ENCODE measurements at places on chromosomes 6 and 20. TPM values are rescaled to one million over a fixed set of nuclear protein-coding genes. Genes with fewer than 3 reads are reported as not detected.

DNA sequence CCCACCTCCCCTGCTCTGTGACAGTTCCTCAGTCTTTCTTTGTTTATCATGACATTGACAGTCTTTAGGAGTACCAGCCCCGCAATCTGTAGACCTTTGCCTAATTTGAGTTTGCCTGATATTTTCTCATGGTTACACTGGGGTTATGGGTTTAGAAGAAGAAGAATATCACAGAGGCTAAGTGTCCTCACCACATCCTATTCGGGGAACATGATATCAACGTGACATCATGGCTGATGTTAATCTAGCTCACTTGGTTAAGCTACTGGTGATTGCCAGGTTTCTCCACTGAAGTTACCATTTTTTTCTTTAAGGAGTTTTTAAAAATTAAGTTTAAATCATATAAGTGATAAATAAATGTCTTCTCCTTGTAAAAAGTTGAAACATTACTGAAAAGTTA, 127.5 kb downstream of the CEP57L1 start:
- DNase-seq = no peak

GRCh38 chr6:116106146-116106545, 5.5 kb downstream of the NT5DC1 start:
- no peak for DNase-seq

GRCh38 chr6:149855040-149855654, 9.0 kb downstream of the LRP11 start:
- DNase-seq = no peak

- no peak for DNase-seq
Observed at GRCh38 chr6:85945459-85946185, 302.9 kb upstream of the SYNCRIP start.

C6orf141 gene
- total RNA-seq = 0.42 TPM

GRCh38 chr6:38032797-38033196, 213.3 kb downstream of the ZFAND3 start:
- DNase-seq = no peak

DNA sequence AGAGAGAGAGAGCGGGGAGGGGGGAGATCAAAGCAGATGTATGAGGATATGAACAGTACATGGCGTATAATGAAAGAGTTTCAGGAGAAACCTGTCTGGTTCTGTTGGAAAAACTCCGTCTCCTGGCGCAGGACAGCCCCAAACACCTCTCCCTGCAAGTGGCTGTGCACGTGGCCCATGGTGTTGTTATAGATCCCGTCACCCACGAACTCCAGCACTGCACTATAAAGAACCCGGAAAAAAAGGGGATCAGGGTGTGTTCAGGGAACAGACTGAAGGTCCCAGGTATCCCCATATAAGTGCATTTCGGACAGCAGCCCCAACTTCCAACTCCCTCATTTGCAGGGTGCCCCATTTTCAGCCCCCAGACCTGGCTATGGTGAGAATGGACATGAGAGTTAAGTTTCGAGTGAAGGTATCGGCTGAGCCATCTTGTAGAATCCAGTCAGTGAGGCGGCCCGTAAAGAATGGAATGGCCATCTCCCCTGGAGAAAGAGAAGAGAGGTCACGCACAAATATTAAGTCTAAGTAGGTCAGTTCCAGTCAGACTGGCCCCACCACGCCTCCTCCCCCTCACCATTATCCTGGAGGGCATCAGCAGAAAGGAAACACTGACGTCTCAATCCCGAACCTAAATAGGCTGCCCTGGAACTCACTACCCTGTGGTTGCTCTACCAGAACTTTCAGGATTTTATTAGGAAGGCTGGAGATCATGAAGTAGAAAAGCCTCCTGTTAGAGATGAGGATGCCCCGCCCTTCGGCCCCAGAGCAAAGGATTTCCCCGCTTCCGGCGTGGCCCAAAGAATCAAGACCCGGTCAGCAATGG, 1.3 kb downstream of the TAP1 start:
- no peak for DNase-seq

DACT2 gene
- total RNA-seq = 0.41 TPM

DNA sequence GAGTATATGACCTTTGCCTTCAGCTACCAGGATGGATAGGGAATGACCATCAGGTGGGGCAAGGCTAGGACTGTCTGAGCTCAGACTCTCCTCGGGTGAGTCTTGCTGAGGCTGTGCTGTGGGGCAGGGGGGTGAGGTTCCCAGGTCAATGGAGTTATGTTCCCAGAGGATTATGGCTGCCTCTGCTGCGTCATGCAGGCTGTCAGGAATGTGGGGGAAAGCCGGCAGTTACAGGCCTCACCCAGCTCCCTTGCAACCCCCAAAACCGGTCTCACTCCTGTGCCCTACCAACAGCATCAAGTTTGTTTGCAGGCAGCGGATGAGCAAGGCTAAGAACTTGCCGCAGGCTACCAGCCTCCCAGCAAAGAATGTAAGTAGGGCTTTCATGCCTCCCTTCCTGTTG, 93.5 kb downstream of the ESR1 start:
- DNase-seq = no peak

- no peak for DNase-seq
Observed at GRCh38 chr6:4299476-4299875, 164.1 kb upstream of the ECI2 start.

DNA sequence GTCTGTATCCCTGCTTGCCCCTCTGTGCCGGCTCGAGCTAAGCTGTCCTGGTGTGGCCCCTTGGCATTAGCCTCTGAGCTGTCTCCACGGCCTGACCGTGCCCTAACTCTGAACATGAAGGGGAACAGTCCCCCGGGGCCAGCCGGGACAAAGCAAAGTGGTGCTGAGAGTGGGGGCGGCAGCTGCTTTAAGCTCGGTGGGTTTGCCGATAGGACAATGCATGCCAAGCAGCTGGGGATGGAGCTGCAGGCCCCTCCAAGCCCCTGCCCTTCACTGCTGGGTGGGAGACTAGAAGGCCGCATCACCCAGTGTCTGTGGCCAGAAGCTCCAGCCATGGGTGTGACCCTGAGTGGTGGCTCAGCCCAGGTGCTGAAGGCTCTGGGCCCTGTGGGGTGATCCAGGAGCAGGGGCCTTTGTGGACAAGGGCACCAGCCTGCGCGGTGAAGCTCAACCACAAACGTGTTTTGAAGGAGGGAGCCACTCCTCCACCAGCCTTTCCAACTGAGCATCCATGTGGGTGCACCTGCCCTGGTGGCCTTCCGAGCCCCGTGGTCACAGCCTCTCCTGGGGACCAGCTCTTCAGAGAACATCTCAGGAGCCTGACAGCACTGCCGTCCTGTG, 242.5 kb downstream of the ERMARD start:
- no peak for DNase-seq

GRCh38 chr6:109816452-109817374, 125.6 kb downstream of the FIG4 start:
- no peak for DNase-seq

EMILIN3 gene
- 0.27 TPM for total RNA-seq

DNA sequence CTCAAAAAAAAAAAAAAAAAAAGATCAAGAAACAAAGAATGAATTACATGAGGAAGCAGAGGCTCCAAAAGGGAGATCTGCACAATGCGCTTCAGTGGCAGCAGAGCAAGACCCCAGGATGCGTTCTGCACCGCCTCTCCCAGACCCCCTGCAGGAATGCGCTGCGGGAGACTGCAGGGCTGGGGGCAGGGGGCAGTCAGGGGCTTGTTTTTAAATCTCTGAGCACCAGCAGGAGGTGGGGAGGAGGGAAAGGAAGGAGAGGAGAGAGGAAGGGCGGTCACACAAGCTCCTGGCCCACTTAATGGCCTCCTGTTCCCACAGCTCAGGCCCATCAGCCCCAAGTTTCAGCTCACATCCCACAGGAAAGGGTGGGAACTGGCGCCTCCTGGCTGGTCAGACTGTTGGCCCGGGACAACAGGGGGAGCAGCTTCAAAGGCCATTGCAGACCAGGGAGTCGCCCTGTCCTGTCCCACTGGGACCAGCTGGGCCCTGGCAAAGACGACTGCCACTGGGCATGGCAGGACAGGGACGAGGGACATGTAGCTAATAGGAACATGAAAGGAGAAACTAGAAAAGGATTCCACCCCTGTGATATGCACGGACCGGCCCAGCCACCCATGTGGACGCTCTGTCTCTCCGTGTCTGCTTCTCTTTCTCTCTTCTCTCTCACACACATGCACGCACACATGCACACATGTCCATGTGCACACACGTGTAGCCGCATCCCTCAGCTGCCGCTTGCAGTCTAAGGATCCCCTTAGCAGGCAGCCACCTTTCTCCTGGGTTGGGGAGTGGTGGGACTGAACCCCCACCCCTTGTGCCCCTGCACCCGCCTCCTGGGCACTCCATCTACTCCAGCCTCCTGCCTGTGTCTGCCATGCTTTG, 34.7 kb downstream of the TFEB start:
- no peak for DNase-seq

PM20D2 gene
- total RNA-seq = 23.7 TPM

ARFGAP1 gene
- total RNA-seq = 110 TPM

DNA sequence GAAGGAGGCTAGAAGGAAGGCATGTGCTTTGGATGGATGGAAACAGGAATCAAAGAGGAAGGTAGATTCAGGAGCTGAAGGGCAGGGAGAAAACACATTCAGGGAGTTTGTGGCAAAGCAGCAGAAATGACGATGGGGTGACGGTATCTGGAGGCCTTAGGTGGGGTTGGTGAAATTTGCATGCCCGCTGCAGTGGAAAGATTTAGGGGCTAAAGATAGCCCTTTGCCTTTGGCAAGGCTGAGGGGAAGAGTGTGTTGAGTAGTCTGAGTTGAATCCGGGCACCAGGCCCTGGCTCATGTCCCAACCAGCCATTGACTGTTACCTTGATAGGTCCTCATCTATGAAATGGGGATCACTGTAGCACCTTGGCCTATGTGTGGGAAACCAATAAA, 1.3 kb downstream of the GZF1 start:
- DNase-seq = no peak

GRCh38 chr6:29999416-29999815, 57.1 kb downstream of the HLA-A start:
- no peak for DNase-seq

SGK2 gene
- 11.6 TPM for total RNA-seq

DNA sequence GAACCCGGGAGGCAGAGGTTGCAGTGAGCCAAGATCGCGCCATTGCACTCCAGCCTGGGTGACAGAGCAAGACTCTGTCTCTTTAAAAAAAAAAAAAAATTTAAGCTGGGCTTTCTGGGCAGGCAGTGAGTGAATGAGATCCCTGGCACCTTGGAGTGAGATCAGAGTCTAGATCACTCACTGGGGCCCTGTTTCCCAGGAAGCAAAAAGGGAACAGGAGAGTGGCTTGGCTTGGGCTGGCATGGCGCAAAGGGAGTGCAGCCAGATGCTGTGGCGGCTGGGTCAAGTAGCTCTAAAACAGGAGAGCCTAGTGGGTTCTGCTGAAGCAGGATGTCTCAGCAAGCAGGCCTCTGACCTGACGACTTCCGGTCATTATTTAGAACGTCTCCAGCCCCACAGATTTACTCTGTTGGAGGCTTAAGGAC, 10.4 kb downstream of the PLCG1 start:
- DNase-seq = no peak

NRSN2 gene
- 25.1 TPM for total RNA-seq

FGD2 gene
- total RNA-seq = 27.5 TPM

- no peak for DNase-seq
Observed at GRCh38 chr6:21996425-21997118, 300.3 kb downstream of the PRL start.

- no peak for DNase-seq
Observed at GRCh38 chr6:31576897-31577578, 1.7 kb downstream of the TNF start.

GRCh38 chr6:111941686-111942330, 68.6 kb upstream of the FYN start:
- no peak for DNase-seq

DNA sequence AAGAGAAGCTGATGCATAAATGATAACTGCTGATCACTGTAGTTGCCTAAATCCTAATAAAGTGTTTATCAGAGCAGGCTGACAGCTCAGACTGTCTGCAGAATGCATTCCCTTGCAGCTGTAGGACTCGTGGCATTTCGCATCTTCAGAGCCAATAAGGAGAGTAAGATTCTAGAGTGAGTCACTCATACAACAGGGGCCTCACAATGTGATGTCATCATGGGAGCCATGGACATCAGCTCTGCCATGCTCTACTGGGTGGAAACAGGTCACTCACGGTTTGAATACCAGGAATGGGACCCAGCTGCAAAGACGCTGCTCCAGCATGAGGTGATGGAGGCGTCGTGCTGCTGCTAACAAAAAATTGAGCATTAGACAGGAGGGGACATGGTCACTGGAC, 7.4 kb downstream of the FAM209B start:
- DNase-seq = no peak

- no peak for DNase-seq
Observed at GRCh38 chr6:119090256-119090655, 11.8 kb upstream of the FAM184A start.

FHL5 gene
- total RNA-seq = 47.3 TPM

- peak; percentile 75 for DNase-seq
Observed at GRCh38 chr6:52503851-52504781, 72.7 kb downstream of the TRAM2 start.

GCNT2 gene
- 44.9 TPM for total RNA-seq

GSTA1 gene
- not detected for total RNA-seq

GRCh38 chr20:51013577-51014330, 9.2 kb downstream of the KCNG1 start:
- DNase-seq = no peak

DNA sequence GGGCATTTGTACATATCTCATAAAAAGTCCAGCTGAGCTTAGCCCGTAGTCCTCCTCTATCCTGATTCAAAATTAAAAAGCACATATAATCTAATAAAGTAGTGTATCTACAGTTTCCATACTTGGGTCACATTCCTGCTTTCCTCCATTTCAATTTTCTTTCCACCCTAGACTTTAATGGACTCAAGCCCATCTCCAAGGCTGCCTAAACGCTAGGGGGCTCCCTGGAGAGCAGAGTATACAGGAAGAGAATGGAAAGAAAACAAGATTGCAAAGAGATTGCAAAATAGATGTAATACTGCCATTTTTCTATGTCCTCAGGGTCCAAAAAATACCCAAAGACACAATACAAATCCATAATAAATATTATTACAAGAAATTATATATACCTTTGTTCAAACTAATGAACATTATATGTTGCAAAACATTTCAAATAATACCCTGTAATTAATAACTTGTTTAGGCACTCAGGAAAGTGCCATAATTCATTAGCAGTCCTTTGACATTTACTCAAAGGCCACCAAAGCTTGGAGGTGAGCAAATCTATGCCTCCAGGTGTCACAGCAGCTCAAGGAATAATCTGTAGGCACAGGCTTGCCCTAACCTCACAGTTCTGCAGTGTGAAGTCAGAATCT, 2.4 kb upstream of the MCM3 start:
- DNase-seq = peak; percentile 33

- no peak for DNase-seq
Observed at GRCh38 chr6:134177753-134178160, 125.3 kb upstream of the SLC2A12 start.

ZNF165 gene
- 0.56 TPM for total RNA-seq

DNA sequence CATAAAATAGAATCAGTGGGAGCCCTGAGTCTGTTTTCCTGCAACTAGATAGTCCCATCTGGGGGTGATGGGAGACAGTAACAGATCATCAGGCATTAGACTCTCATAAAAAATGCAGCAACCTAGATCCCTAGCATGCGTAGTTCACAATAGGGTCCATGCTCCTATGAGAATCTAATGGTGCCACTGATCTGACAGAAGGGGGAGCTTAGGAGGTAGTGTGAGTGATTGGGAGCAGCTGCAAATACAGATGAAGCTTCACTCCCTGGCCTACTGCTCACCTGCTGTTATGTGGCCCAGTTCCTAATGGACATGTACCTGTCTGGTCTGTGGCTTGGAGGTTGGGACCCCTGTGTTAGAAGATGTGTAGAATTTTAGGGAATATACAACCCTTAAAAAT, 904.5 kb upstream of the EPHA7 start:
- DNase-seq = no peak

GRCh38 chr20:24828992-24829648, 119.9 kb upstream of the CST7 start:
- no peak for DNase-seq

GRCh38 chr6:52190409-52190808, 4.2 kb downstream of the IL17A start:
- no peak for DNase-seq

TMEM244 gene
- total RNA-seq = not detected
